Stimulated activated naive CD4-positive, alpha-beta T cell treated with Interleukin-2 at 50 U/mL for 16 hours (primary cell): ENCODE measurements at places on chromosomes 4 and X.

DNA sequence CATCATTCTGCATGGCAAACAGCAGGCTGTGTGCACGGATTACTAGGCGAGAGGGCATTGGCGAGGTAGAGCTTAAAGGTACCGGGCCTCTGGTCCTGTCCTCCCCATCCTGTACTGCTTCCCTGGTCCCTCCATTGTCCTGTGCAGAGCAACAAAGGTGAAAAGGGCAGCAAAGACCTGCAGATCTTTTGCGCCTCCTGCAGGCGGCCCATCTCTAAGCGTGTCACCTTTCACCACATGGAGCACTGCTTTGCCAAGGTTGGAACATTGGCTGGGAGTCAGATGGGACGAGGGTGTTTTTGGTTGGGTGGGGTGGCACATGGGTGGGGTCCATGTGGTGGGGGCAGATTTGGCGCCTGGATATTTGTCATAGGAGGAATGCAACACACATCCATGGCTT, 64.7 kb upstream of the UXT start:
- DNase-seq, result no peak

DNA sequence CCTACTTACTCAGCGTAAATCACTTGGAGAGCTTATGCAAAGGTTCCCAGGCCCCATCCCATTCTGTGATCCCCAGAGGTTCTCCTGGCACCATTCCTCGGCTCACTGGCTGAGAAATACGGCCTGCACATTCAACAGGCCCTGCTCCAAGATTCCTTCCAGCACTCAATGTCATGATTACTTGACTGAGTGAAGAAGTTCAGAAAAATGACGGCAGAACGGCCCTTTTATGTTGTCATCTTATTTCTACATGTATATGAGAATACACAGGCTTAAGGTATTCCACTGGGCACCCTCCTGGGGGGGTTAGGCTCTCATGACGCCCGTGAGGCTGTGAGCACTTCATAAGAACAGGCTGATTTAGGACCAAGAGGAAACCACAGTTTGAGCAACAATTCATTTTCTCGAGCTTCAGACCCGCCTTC, 190.6 kb downstream of the NSUN7 start:
- no peak for DNase-seq

DNA sequence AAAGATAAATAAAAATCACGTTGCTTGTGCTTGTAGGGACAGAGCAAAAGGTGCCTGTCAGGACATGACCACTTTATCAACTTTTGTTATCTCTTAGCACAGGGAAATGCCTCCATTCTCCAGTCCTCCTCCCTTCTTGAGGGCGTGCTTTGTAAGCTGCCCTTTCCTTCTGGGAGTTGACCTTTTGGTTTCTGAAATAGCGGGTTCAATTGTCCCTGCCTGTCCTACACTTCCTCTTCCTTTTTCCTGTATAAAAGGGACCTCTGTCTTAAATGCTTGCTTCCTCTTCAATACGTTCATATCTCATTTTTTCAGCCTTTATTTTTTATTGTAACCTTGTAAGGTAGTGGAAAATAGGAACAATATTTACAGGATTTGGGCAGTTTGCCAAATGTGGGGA, 153.5 kb downstream of the SH3BGRL start:
- DNase-seq, result no peak

DNA sequence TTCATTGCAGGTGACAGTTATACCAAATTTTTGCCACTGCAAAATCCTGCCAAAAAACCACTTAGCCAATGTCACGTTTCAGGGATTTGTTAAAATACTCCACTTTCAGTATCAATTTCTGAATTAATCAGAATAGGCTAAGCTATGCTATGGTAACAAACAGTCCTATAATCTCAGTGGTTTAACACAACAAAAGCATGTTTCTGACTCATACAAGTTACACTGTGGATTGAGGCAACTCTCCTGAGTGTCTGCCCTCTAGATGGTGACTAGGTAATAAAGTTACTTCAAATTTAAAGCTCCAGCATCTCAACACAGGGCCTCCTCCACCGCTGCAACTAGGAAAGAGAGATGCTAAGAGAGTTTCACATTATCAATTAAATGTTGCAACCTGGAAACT, 23.0 kb upstream of the RADX start:
- no peak for DNase-seq

DNA sequence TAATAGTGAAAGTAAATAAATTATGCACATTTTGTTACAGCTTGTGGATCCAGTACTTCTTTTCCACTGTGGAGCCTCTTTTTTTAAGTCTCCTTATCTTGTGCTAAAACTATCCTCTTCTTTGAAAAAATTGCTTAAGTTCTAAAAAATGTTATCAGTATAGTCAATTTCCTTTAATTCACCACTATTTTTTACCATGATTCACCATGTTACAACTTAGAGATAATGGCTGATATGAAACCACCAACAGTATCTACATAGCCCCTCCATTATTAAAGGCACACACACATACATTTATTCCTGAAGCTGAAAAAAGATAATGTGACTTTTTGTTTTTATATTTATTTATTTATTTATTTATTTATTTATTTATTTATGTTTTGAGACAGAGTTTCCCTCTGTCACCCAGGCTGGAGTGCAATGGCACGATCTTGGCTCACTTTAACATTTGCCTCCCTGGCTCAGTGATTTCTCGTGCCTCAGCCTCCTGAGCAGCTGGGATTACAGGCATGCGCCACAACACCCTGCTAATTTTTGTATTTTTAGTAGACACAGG, 243.2 kb downstream of the SPOCK3 start:
- DNase-seq, result no peak

- DNase-seq, result no peak
These were observed 420.3 kb downstream of the FAT4 start for GRCh38 chr4:125735102-125735501.

DNA sequence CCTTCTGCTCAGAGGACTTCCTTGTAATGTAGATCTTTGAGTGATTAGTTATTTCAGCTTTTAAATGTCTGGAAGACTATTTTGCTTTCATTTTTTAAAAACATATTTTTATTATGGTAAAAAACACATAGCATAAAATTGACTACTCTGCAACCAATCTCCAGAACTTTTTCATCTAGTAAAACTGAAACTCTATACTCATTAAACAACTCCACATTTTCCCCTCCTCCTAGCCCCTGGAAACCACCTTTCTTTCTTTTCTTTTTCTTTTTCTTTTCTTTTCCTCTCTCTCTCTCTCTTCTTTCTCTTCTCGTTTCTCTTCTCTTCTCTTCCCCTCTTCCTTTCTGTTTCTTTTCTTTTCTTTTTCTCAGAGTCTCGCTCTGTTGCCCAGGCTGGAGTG, 230.6 kb downstream of the DLG3 start:
- no peak for DNase-seq

DNA sequence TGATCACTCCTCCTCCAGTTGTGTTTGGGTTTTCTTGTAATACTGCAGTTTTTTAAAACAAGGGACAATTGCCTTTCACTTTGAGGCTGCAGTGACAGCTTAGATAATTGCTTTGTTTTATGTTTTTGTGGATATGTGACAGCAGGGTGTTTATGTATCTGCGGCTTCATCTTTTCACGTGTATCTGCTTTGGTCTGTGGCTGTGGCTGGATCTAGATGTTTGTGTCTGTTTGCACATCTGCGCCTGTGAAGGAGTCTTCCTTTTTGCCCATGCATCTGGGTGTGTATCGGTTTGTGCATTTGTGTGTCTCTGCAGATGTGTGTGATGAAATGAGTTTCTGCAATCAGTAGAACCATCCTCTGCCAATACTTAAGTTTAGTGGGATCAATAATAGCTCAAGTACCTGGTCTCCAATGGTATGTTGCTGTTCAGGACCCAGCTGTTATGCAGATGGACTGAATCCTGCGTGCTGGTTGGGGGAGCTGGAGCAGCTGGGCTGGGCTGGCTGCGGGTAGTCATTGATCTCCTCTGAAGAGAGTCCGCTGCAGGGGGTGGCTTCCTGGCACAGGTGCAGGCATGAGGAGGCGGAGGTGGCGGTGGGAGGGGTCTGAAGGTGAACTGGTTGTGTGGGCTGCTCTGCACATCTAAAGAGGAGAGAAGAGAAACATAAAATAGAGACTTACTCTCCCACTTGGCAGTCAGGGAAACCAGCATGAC, 390.3 kb downstream of the SH2D1A start:
- DNase-seq, result peak; percentile 3

DNA sequence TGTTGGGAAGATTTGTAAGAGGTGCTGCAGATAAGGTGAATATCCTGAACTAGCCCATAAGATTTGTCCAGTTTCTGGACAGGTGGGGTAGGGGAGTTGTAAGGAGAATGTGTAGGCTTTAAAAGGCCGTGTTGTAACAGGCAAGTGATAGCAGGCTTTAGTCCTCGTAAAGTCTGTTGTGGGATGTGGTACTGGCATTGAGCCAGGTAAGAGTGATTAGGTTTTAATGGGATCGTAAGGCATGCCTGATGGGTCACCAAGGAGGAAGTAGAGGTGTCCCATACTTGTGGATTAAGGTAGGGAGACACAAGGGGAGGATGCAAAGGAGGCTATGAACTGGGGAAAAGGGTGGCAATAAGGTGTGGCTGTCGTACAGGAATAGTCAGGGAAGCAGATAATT, 256.9 kb upstream of the DKK2 start:
- no peak for DNase-seq

GRCh38 chrX:148588649-148589310, 88.4 kb downstream of the AFF2 start:
- no peak for DNase-seq

- DNase-seq, result no peak
These were observed 632.0 kb upstream of the TENM3 start for GRCh38 chr4:181611033-181611711.

- DNase-seq, result no peak
These were observed 7.3 kb upstream of the INTS6L start for GRCh38 chrX:135513130-135513515.

- no peak for DNase-seq
These were observed 263.5 kb downstream of the AFF2 start for GRCh38 chrX:148763896-148764295.

DNA sequence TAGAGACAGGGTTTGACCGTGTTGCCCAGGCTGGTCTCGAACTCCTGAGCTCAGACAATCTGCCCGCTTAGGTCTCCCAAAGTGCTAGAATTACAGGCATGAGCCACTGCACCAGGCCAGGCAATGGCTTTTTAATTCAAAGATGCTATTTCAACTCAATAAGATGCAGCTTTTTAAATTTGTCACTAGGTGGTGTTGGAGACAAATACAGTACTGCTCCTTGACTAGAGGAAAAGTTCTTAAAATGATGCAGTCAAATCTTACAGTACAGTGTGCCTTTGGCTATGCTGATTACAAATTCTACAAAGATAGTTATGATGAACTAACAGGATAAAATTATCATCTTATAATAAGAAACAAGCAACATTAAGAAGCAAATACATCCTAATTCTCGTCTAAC, 441.1 kb downstream of the KCNIP4 start:
- DNase-seq, result no peak

GRCh38 chrX:118525174-118525730, 29.6 kb downstream of the DOCK11 start:
- DNase-seq, result no peak

DNA sequence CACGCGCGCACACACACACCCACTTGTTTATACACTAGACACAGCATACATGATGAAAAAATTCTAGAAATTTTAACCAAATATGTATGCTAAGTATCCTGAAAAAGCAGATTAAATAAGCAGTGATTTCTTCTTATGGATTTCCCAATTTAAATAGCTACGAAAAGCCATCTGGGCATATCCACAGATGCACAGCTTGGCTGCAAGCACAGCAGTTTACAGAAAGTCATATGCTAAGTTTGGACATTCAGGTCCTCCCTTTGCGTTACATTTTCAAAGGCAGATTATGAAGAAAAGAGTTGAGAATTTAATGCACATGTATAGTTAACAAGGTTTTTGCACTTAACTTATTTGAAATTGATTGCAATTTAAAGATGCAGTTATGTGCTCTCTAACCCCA, 542.2 kb upstream of the EPHA5 start:
- no peak for DNase-seq

DNA sequence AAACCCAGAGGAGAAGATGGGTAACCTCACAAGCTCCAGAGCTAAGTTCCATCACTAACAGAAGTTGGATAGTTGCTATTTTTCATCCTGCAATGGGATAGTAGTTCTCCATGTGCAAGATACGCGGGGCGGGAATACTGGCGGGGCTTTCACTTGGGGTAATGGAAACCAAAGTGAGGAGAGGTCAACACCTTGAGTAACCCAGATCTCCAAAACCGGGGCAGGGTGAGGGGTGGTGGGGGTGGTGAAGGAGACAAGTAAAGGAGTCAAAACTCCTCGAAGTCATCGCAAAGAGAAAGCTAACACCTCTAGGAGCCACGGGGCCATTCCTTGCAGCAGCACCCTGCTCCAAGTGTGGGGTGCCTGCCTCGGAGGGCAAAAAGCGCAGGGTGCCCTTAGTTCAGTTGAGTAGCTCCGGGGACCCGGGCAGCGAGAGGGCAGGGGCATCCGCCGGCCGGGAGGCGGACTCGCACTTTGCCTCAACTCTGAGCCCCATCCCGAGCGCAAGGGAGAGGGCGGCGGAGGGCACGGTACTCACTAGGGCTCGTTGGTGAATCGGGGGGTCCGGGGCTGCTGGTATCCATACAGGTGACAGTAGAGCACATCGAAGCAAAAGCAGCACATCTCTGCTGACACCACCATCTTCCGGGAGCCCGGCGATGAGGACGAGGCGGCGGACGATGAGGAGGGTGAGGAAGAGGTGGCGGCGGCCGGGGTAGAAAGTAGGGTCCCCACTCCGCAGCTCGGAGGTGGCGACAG, 645 bp downstream of the AMMECR1 start:
- DNase-seq, result peak; percentile 28

DNA sequence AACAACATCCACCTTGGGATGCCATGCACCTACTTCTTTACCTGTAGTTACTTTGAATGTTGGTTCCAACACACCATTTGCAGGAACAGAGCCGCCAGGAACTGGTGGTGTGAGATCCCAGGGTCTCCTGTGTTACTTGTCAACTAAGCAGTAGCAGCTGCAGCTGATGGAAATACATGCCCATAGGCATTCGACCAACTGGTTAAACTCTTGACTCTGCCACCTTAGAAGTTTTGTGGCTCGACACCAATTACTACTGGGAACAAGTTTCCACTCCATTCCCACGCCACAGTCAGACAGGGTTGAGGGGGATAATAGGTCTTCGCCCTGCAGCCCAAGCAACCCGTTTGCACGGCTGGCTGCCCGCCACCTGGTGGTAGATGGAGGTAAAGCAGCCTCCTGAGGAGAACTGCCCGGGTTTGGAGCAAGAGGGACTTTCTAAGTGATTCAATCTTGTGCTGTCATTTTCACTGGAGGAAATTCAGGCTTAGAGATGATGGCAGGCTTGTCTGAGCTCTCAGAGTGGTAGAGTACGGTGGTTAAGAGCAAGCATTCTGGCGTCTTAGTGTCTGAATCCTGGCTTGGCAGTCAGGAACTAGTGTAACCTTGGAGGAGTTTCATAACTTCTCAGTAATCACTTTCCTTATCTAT, 119.1 kb upstream of the TRIM2 start:
- peak; percentile 77 for DNase-seq

DNA sequence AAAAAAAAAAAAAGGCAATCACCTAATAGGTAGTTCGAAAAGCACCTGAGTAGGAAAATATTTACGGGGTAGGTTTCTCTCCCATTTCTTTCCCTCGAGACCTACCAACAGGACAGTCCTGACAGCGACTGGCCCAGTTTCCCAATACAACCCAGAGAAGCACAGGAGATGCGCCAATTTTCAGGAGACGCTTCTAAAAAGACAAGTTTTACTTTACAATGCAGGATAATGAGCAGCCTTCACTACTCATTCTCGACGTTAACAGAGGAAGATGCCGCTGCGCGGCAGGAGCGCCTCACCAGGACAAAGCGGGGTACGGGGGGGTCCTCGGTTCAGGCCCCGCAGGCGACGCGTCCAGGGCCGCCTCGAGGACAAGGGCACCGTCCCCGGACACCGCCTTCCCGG, 708 bp downstream of the BCLAF3 start:
- DNase-seq, result peak; percentile 19
